ENCODE measurements at places on chromosomes 7 and 10.

DNA sequence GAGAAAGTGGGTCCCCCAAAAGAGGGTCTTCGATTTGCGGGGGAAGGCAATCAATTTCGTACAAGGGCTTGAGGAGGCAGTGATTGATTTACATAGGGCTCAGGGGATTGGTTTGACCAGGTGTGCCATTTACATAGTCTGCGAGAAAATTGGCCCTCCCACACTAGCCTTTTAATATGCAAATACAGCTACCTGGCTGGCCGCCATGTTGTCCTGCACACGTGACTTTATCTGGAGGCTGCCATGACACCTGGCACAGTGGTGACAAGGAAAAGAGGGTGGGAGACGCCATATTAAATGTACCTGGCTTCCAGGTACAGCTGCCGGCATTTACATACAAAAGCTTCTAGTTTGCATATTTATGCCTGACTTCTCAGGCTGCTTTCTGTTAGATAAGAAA lies 1577.2 kb upstream of the LRRTM3 start:
- no peak for DNase-seq

GRCh38 chr10:114095559-114096337 lies 52.1 kb downstream of the ADRB1 start:
- no peak for DNase-seq

- peak; percentile 84 for DNase-seq
Measured at GRCh38 chr7:29494350-29494749, 69.3 kb upstream of the PRR15 start.

DNA sequence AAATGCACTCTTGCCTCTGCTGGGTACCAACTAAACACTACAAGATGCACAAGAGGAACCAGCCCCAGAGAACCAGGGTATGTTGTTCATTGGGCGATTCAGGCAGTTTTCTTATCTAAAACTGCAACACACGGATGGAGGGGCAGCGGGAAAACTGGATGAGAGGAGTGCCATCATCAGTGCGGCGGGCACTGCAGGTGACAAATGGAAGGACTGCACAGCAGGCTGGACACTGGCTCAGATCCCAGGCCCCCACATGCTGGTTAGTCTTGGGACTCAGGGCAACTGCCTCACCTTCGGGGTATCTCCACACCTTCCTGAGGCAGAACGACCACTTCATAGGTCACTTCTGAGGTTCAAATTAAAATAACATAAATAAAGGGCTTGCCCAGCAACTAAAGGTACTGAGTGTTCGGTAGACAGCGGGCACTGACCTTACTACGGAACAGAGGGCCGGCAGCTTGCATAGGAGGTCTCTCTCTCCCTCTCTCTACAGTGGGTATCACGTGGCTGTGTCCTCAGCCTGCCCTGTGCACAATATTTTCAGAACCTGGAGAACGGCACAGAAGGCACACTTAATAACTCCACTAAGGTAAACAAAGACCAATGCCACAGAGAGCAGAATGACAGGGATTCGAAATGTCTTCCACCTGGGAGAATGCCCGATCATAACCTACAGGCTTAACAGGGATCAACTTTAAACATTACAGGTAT lies 72.1 kb downstream of the GRB10 start:
- no peak for DNase-seq

DNA sequence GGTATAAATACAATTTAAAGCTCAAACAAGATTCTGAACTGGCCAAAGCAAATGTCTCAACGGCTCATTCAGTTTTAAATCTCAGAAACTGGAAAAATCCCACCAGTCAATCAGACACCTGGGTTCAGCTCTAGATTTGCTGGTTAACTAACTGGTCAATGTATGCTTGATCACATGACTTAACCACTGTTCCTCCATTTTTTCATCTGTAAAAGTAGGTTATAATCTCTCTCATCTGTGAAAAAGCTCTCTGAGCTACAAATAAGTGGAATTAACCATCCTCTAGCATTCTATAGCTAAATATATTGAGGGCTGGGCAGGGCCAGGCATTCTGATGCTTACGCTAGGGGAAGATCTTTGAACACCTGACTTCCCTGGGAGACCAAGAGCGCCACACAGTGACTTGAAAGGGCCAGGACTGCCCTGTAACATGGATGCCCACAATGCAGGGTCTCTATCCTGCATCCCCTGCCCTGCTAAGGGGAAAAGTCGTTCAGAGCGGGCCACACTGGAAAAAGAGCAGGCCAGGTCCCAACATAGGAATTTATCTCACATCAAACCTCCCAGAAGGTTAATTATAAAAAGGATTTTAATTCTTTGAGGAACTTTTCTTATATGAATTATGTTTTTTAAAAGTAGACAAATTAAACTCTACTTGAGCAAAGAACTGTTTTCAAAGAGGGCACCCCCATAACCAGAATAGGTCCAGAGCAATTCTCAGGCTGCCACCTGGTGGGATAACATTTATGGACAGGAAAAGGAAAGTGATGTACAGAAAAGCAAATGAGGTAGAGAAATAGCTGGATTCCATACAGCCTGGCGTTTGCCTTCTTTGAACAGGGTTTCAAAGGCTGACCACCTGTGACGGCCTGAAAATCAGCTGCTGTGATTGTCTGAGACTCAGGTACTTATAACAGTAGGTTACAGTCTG lies 1.8 kb downstream of the RP9 start:
- peak; percentile 66 for DNase-seq

DNA sequence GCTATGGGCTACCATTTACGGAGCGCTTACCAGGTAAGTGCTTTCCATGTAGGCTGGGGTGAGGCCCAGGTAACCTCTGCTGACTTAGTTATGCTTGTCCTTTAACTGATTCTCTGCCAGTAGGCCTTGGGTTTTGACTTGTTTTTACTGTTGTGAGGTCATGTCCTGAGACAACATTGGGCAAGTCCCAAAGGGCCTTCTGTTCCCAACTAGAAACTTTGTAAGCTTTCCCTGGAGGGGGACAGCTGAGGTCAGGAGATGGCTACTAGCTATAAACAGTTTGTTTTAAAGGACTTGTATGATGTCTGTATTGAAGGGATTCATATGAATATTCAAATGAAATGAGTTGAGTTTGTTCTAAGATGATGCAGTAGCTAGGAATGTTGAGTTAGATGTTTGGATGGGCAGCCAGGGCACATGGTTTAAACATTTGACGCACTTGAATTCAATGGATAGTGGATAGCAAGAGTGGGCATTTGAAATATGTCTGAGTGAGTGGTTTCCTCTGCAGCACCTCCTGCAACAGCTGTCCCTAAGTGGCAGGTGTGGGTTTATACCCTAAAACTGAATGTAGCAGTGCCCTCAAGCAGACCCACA lies 10.0 kb upstream of the SGPL1 start:
- no peak for DNase-seq

GRCh38 chr7:1843921-1844335 lies 173.9 kb downstream of the ELFN1 start:
- no peak for DNase-seq

DNA sequence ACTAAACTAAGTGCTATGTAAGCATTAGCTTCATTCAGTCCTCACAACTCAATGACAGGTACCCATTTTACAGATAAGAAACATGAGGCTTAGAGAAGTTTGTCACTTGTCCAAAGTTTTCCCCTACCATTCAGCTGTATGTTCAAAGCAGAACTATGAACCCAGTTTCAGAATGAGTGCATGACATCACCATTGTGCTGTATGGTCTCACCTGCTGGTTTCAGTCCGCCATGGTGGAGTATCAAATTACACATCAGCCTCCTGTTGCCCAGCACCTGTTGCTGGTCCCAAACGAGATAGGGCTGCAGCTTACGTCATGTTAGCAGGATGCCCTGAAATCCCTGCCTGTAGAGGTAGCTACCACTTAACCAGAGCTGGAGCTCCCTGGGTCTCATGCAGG lies 95.0 kb downstream of the DYNC1I1 start:
- DNase-seq, result no peak

- no peak for DNase-seq
Measured at GRCh38 chr10:28593811-28594210, 60.9 kb downstream of the WAC start.

- no peak for DNase-seq
Measured at GRCh38 chr7:36760856-36761762, 36.8 kb upstream of the AOAH start.

DNA sequence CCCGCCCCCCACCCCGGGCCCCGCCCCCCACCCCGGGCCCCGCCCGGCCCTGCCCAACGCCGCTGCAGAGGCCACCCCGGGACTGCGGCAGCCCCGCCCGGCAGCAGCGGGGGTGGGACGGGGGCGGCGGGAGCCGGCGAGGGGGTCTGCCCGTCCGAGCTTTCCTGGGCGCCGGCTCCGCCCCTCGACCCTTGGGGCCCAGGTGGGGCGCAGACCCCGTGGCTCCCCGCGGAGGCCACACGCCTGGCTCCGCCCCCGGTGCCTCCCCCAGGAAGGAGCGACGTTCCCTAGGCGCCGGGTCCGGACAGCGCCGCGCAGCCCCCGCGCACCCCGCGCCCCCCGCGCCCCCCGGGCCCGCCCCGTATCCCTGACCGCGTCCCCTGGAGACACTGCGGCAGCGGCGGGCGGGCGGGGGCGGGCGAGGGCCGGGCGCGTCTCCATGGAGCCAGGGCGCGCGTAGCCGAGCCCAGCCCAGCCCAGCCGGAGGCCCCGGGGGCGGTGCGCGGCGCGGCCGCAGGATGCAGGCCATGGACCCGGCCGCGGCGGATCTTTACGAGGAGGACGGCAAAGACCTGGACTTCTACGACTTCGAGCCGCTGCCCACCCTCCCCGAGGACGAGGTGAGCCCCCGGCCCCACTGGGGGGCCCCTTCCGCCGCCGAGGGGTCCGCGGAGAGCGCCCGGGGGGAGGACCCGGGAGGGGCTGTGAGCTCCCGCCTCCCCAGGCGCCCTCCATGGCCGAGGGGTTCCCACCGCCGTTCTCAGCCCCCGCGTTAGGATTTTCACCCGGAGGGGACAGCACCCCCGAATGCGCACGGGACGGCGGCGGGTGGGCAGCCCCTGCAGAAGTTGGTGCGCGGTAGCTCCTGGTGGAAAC lies at the start of gene KNDC1:
TSS of gene KNDC1 (plus strand) at position 270 of the 876 bp plus-strand sequence. CDS start at position 519, 249 bp downstream.
- peak; percentile 36 for DNase-seq

- peak; percentile 56 for DNase-seq
Measured at GRCh38 chr10:61896854-61897661, 4.4 kb upstream of the ARID5B start.

GRCh38 chr10:116850058-116850611 lies 836 bp downstream of the ENO4 start:
- DNase-seq, result no peak

DNA sequence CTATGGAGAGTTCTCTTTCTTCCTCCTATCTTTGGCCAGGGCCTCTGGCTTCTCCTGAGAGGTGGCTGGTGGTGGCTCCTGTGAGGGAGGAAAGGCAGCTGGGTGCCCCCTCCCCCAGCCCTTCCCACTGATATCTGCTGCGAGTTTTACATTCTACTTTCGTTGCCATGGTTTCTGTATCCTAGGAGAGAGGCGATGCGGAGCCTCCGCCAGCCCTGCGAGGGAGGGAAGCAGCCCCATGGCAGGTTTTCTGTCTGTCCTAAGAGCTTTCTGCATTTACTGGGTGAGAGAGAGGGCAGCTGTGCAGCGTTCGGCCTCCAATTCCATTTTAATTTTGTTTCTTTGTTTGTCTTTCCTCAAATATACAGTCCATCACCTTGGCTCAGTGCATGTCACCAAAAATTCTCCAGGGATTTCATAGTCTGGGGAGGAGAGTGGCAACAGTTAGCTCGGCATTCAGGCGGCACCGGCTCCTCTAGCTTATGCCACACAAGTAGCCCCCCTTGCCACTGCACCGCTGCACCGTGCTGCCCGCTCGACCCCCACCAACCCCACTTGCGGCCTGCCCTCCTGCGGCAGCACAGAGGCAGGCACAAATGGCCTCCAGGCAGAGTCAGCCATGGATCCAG lies 20.4 kb downstream of the DNAJB12 start:
- no peak for DNase-seq

DNA sequence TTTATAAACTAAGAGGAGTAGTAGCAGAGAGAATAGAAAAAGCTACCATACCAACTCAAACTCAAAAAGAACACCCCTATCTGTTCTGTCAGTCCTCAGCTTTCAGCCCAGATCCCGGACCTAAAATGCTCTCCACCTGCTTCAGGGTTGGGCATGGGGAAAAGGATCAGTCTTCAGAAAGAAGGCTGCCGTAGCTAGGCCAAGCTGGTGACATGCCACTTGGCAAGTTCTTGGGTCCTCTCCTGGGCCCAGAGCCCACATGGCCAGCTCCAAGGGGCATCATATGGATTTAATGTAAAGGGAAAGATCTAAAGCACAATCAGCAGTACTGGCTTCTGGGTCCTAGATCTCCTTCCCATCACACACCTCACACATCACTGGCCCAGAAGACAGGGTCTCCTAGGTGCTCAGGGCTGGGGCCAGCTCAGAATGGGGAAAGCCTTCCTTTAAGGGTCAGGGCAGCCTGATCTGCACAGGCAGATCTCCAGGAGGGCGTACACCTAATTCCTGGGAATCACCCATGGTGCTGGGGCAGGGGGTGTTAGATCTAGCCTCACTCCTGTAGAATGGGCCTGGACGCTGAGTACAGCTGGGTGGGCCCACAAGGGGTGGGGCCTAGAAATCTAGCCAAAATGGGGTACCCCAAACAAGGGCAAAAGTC lies 2.5 kb downstream of the VAX1 start:
- DNase-seq, result no peak

DNA sequence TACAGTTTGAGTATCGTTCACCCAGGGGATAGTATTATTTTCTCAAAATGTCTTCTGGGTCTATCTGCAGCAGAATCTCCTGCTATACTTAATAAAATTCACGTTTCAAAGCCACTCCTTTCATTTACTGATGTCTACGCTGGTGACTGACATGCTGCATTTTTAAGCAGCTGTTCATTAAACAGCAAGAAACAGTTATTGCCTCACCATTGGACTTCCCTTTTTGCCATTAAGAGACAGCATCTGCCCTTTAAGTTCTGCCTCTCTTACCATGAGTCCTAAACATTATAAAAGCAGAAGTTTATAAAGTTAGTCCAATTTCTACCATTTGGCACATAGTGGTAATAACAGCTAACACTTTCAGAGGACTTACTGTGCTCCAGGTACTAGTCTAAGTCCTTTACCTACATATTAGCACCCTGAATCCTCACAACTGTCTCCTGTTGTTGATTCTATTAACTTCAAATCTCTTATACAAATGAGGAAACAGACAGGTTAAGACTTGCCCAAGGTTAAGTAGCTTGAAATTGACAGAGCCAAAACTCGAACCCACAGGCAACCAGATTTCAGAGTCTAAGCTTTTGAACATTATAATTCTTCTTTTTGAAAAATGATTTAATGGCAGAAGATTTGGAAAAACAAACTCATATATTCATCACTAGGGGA lies 169.5 kb downstream of the SNX13 start:
- no peak for DNase-seq

- DNase-seq, result no peak
Measured at GRCh38 chr10:11404901-11405300, 206.5 kb downstream of the USP6NL start.

GRCh38 chr10:60194421-60194820 lies 195.3 kb downstream of the ANK3 start:
- no peak for DNase-seq

DNA sequence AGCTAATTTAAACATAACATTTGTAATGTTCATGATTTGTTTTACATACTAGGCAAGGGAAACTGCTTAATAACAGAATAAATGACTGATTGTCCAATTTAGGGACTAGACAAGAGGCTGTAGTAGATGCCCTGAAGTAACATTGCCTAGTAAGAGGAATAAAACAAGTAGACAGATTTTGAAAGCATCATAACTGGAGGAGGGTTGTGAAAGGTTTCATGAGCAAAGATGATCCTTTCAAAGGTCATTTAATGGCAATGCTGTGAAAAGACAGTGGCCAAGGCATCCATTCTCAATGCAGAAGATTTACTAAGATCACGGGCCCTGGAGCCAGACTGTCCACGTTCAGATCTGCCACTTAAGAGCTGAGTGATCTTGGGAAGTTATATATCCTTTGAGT lies 44.8 kb upstream of the HHEX start:
- DNase-seq, result no peak

Data from EH (cell line).